ENCODE measurements at places on chromosomes 2 and 18.

GRCh38 chr2:182404092-182404491, 22.7 kb downstream of the PDE1A start:
- no peak for DNase-seq

GRCh38 chr18:43578706-43579105, 301.4 kb upstream of the SYT4 start:
- no peak for DNase-seq

DNA sequence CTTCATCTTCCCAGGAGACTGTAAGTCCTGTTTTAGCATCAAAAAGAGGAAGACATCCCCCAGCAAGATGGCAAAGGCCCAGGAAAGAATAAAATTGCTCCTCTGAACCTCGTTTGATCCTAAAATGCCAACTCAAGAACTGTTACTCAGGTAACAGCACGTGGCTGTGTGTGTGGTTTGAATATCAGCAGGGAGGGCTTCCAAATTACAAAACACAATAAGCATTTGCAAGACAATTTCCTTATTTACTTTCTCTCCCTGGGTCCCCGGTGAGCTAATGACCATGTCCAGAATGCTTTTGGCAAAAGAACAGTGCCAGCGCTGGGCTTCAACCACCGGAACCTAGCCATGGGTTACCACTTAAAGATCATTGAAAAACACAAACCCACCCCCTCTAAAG, 163.6 kb downstream of the C1D start:
- no peak for DNase-seq

- no peak for DNase-seq
These were observed 113.9 kb downstream of the USP34 start for GRCh38 chr2:61356958-61357350.

DNA sequence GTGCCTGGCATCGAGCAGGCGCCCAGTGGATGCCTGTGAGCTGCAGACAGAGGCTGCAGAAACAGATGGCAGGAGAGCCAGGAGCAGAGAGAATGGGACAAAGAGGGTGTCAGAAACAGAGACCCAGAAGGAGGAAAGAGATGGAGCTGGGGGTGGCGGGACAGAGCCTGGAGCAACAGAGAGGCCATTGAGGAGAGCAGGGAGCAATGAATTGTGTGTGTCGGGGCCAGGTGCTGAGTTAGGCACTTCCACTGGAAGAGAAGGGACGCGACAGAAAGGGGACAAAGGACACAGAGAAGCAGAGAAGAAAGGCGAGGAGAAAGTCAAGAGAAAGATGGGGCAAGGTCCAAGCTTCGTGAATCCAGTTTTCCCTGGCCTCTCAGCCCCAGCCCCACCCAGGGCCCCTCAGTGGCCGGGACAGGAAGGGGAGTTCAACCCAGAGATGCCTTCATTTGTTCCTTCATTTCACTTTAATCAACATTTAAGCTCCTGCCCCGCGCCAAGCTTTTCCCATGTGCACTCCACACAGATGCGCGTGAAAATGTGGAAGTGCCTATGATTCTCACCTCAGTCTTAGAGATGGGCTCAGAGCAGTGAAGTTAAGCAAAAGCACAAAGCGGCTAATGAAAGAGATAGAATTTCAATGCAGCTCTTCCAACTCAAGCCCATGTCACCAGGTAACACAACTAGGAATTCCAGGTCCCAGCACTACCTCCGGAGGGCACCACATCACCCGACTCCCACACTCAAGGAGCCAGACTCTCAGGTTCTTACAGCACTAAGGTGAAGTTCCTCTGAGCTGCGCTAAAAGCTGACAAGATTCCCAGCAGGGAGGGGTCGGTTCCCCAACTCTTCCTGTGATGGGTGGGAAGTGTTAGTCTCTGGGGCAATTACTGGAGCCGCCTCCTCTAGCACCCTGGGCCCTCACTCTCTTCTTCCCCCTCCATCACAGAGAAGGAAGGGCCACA, 55.1 kb downstream of the TNS1 start:
- no peak for DNase-seq

DNA sequence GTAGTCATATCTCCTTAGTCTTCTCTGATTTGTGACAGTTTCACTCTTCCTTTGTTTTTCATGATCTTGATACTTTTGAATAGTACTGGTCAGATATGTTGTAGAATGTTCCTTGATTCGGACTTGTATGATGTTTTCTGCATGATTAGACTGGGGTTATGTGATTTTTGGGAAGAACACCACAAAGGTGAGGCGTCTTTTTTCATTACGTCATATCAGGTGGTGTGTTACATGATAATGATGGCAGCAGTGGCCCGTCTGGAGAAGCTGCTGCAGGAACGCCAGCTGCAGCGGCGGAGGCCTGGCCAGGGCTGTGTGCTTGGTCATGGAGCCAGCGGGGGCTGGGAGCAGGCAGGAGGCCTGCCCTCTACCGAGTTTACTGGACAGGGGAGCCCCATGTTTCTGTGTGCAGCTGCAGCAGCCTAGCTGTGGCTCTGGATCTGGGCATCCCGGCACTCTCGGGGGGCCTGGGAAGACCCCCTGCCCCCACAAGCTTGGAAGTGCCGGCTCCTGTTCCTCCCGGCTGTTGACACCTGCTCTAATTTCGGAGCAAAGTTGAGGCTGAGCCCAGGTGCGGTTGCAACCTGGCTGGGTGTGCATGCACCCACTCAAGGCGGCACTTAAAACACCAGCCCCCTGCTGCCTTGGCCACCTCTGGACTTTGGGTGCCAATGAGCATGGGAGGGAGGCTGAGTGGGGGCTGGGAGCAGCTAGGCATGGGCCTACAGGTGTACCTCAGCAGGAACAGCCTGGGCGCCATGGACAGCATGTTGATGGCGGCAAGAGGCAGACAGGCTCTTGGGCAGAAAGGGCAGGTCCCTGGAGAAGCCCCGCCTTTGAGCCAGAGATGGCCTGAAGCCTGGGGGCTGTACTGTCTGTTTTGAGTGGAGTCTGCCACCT, 26.1 kb downstream of the SLC4A10 start:
- DNase-seq: no peak

GRCh38 chr2:144082327-144082726, 437.6 kb downstream of the ZEB2 start:
- no peak for DNase-seq

- no peak for DNase-seq
These were observed 32.9 kb downstream of the KCNK3 start for GRCh38 chr2:26725521-26725820.

DNA sequence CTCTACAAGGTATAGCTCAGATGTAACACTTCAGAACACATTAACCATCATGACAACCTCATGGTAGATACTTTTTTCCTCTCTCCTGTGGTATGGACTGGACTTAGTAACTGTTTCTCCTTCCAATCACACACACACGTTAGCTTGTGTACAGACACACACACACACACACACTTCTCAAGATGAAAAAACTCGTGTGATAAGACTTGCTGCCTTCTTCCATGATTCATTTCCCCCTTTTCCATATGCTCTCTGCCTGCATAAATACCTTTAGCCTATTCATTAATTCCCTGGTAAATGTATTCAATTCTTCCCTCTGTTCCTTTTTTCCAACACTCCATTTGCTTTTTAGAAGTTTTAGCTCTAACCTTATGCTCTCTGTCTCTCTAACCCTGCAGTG, 118.9 kb upstream of the TANK start:
- DNase-seq: no peak

DNA sequence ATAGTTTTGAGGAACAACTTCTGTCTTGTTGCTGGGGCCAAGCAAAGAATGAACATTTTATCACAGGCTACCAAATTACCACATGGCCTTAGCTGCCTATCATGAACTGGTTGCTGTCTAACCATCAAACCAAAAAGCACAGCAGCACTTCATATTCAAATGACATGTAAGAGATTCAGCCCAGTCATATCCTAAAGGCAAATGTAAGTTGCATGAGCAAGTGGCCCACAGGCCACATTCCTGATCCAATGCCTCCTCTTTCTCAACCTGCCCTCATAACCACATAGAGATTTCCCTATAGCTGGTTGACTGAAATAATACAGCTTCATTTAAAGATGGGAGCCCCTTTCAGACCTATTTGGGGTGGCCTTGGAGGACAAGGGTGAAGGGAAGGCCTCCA, 572.3 kb downstream of the IRS1 start:
- DNase-seq: no peak

GRCh38 chr2:201929281-201930026, 104.2 kb upstream of the FZD7 start:
- DNase-seq: no peak

GRCh38 chr2:200274116-200275075, 32.1 kb upstream of the SPATS2L start:
- DNase-seq: no peak

- DNase-seq: no peak
These were observed 489.1 kb upstream of the LRATD1 start for GRCh38 chr2:14143435-14143834.
